ENCODE measurements at places on chromosomes 11 and 22. TPM values are rescaled to one million over a fixed set of nuclear protein-coding genes. Genes with fewer than 3 reads are reported as not detected.
A peak's percentile ranks its signal among the peaks of the same experiment; 100 is the strongest.

Gene RIC3
- not detected for total RNA-seq

Gene ETS1
- 52.0 TPM for total RNA-seq

Gene CCDC89
- 0.55 TPM for total RNA-seq

Gene ROM1
- 5.8 TPM for total RNA-seq

Gene OR51E2
- not detected for total RNA-seq

Gene OR4D9
- total RNA-seq: not detected

Gene OR4D5
- not detected for total RNA-seq

Gene RTN4R
- total RNA-seq: 12.2 TPM

Gene SOX6
- not detected for total RNA-seq

Gene TEX12
- 0.69 TPM for total RNA-seq

Gene TMEM80
- 16.2 TPM for total RNA-seq

- H3K4me3 ChIP-seq: no peak overlapping the region
- 0 out of 2 replicates have a peak, but pooled peaks cover 7% of the 10 kb centered on the region for H3K27me3 ChIP-seq
Observed at GRCh38 chr11:84128840-84129239, 842.7 kb upstream of the CCDC90B start.

DNA sequence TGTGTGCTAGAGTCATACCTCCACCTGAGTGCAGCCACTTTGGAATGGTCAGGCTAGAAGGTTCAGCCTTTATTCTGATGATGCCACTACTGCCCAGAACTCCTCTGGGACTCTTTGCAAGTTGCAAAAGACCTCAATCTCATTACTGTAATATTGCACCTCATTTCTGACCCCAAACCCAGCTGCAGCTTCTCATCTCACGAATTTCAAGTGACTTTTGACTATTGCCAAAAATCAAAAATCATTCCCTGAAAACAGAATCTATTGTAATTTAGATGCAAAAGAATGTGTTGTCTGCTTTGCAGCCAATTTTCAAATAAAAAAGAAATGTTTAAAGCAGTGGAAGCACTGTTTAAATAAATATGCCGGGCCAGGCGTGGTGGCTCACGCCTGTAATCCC lies 25.2 kb downstream of the GVQW3 start:
- no peak overlapping the region for H3K27ac ChIP-seq
- H3K36me3 ChIP-seq: no peaks in the 10 kb centered on the region
- H3K27me3 ChIP-seq: no peaks in the 10 kb centered on the region
- H3K4me3 ChIP-seq: no peak overlapping the region
- DNase-seq: no peak

- H3K27ac ChIP-seq: no peak overlapping the region
- H3K4me3 ChIP-seq: no peak overlapping the region
- no peaks in the 10 kb centered on the region for H3K36me3 ChIP-seq
- H3K27me3 ChIP-seq: no peaks in the 10 kb centered on the region
- no peak for DNase-seq
- no peaks in the 10 kb centered on the region for H3K4me1 ChIP-seq
Observed at GRCh38 chr11:23859087-23859486, 637.8 kb upstream of the LUZP2 start.

GRCh38 chr11:73752216-73752867 lies 8.5 kb downstream of the RAB6A start:
- H3K4me3 ChIP-seq: no peak overlapping the region
- H3K27me3 ChIP-seq: no peaks in the 10 kb centered on the region
- H3K36me3 ChIP-seq: no peaks in the 10 kb centered on the region

DNA sequence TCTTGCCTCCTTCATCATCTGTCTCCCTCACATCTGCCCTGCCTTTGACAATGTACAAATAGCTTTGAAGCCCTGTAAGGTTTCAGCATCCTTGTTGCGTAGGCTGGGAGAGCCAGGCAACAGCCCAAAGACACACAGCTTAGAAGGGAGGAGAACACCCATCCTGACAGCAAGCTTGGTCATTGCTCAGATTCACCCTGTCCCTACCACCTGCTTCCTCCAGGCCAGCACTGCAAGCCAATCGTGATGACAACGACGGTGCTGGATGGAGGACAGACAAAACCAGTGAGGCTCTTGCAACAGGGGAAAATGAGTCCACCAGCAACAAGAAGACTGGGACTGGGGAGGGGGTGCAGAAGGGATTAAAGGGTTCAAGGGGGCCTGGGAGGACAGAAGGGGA lies 32.9 kb upstream of the CD5 start:
- H3K4me3 ChIP-seq: no peak overlapping the region
- peaks cover 6% of the 10 kb centered on the region for H3K27me3 ChIP-seq
- H3K36me3 ChIP-seq: no peaks in the 10 kb centered on the region
- DNase-seq: no peak
- H3K4me1 ChIP-seq: no peaks in the 10 kb centered on the region

GRCh38 chr22:35477911-35478582 lies 62.6 kb upstream of the RASD2 start:
- 0 out of 2 replicates have a peak overlapping the region, but pooled peaks have one; percentile 21 for H3K27ac ChIP-seq
- no peaks in the 10 kb centered on the region for H3K27me3 ChIP-seq
- no peak overlapping the region for H3K4me3 ChIP-seq
- DNase-seq: peak; percentile 96
- peaks cover 36% of the 10 kb centered on the region for H3K4me1 ChIP-seq

GRCh38 chr22:35631597-35631996 lies 14.5 kb upstream of the MB start:
- H3K36me3 ChIP-seq: no peaks in the 10 kb centered on the region
- no peak overlapping the region for H3K27ac ChIP-seq
- DNase-seq: peak; percentile 34
- no peaks in the 10 kb centered on the region for H3K27me3 ChIP-seq
- peaks cover 27% of the 10 kb centered on the region for H3K4me1 ChIP-seq
- no peak overlapping the region for H3K4me3 ChIP-seq

- peak overlapping the region; percentile 83 for H3K27ac ChIP-seq
- H3K4me3 ChIP-seq: no peak overlapping the region
- no peaks in the 10 kb centered on the region for H3K27me3 ChIP-seq
- peaks cover 49% of the 10 kb centered on the region for H3K4me1 ChIP-seq
- peaks cover 15% of the 10 kb centered on the region for H3K36me3 ChIP-seq
- DNase-seq: no peak
Observed at GRCh38 chr11:12247543-12248254, 129.7 kb upstream of the PARVA start.

DNA sequence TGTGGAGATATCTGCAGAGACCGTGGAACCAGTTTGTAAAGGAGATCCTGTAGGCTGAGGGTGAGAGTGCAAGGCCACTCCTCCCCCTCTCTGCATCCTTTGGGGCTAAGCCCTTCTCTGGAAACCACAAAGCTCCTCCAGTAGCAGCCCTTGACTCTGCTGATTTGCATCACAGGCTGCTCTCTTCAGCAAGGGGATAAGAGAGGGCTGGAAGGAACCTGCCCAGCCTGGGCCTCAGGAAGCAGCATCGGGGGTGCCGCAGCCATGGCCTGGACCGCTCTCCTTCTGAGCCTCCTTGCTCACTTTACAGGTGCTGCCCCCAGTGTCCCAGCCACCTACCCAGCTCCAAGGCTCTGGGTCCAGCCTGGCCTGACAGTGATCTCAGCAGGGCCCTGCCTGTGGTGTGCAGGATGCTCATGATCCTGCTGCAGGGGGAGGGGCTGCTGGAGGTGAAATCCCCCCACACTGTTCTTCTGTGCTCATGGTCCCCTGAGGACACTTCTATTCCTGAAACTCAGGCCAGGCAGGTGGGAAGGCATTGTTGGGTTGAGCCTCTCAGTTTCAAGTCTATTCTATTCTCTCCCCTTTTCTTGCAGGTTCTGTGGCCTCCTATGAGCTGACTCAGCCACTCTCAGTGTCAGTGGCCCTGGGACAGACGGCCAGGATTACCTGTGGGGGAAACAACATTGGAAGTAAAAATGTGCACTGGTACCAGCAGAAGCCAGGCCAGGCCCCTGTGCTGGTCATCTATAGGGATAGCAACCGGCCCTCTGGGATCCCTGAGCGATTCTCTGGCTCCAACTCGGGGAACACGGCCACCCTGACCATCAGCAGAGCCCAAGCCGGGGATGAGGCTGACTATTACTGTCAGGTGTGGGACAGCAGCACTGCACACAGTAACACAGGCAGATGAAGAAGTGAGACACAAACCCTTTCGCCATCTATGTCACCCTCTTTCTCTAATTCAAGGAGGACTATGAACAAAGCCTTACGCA lies 68.5 kb upstream of the IGLL5 start:
- H3K27ac ChIP-seq: no peak overlapping the region
- peaks cover 19% of the 10 kb centered on the region for H3K27me3 ChIP-seq
- no peak for DNase-seq
- H3K4me1 ChIP-seq: no peaks in the 10 kb centered on the region
- no peak overlapping the region for H3K4me3 ChIP-seq
- H3K36me3 ChIP-seq: no peaks in the 10 kb centered on the region

DNA sequence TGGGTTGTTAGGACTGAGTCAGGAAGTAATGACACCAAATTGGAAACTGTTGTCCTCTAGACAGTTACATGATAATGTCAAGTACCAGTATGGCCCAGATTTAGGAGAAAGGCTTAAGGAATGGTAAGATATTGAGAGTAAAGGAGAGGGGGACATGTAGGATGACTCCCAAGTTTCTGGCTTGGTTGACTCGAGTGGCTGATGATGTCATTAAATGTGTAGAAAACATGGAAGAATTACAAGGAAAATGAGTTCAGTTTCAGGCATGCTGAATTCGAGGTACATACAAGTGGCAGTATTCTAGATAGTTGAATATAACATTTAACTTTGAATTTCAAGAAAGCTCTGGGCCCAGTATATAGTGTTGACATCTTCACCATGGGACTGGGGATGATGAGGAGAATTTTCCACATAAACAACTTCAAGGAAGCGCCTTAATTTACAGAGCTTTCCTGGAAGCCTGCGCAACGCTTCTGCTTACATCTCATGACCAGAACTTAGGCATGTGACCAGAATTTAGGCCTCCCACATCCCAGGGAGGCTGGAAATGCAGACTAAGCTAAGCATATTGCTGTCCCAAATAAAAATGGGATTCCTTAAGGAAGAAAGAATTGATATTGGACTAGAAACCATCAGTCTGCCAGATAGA lies 3.8 kb downstream of the CFAP300 start:
- H3K4me1 ChIP-seq: no peaks in the 10 kb centered on the region
- no peaks in the 10 kb centered on the region for H3K27me3 ChIP-seq
- H3K4me3 ChIP-seq: no peak overlapping the region
- H3K36me3 ChIP-seq: no peaks in the 10 kb centered on the region
- no peak overlapping the region for H3K27ac ChIP-seq

GRCh38 chr11:16977994-16978315 lies 36.3 kb downstream of the PLEKHA7 start:
- H3K36me3 ChIP-seq: no peaks in the 10 kb centered on the region
- H3K4me3 ChIP-seq: no peak overlapping the region
- DNase-seq: no peak
- H3K4me1 ChIP-seq: peaks cover 8% of the 10 kb centered on the region
- no peaks in the 10 kb centered on the region for H3K27me3 ChIP-seq

- peak; percentile 49 for DNase-seq
- H3K4me1 ChIP-seq: no peaks in the 10 kb centered on the region
- H3K4me3 ChIP-seq: no peak overlapping the region
- H3K27ac ChIP-seq: no peak overlapping the region
- H3K27me3 ChIP-seq: no peaks in the 10 kb centered on the region
- no peaks in the 10 kb centered on the region for H3K36me3 ChIP-seq
Observed at GRCh38 chr11:67006029-67006884, 16.7 kb upstream of the SYT12 start.

GRCh38 chr11:123083623-123084029 lies 21.7 kb upstream of the HSPA8 start:
- peaks cover 14% of the 10 kb centered on the region for H3K36me3 ChIP-seq
- DNase-seq: peak; percentile 100
- H3K27me3 ChIP-seq: no peaks in the 10 kb centered on the region
- peak overlapping the region; percentile 75 for H3K27ac ChIP-seq

- no peaks in the 10 kb centered on the region for H3K27me3 ChIP-seq
- peak; percentile 34 for DNase-seq
- H3K36me3 ChIP-seq: no peaks in the 10 kb centered on the region
- no peak overlapping the region for H3K4me3 ChIP-seq
Observed at GRCh38 chr11:103730131-103730940, 306.1 kb upstream of the DDI1 start.

- DNase-seq: no peak
- no peaks in the 10 kb centered on the region for H3K36me3 ChIP-seq
- H3K27me3 ChIP-seq: no peaks in the 10 kb centered on the region
- no peak overlapping the region for H3K27ac ChIP-seq
- peaks cover 14% of the 10 kb centered on the region for H3K4me1 ChIP-seq
Observed at GRCh38 chr11:13105237-13105844, 96.2 kb downstream of the RASSF10 start.

DNA sequence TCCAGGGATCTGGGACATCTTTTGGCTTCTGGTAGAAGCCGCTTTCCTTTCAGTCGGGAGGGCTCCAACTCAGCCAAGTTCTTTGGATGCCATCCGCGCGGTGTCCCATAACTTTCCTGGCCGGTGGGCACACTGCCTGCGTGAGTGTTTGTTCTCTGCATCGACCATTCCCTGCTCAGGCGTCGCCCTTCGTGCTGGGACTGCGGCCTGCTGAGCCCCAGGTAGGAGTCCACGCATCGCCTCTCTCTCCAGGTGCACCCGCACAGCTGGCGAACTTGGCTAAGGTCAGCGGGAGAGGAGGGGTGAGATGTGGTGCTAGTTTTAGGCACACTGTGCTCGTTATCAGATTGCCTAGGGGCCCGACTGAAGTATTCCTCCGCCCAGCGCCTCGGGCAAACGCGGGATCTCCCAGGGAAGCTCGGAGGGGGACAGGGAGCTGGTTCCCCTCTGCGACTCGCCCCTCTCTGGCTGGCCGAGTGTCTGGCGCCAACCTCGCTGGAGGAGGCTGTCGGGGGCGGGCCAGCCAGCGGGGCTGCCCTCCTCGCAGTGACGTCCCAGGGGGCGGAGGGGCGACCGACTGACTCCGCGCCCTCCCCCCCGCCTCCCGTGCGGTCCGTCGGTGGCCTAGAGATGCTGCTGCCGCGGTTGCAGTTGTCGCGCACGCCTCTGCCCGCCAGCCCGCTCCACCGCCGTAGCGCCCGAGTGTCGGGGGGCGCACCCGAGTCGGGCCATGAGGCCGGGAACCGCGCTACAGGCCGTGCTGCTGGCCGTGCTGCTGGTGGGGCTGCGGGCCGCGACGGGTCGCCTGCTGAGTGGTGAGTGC lies at the start of gene LAYN:
LAYN (plus strand) TSS at position 607 of the 823 bp plus-strand sequence; CDS start at position 731, 124 bp downstream.
- no peak within 1 kb of the TSS for H3K4me3 ChIP-seq
- DNase-seq: no peak
- no peaks in the 10 kb centered on the region for H3K36me3 ChIP-seq
- H3K27ac ChIP-seq: no peak within 1 kb of the TSS
- H3K4me1 ChIP-seq: peaks cover 31% of the 10 kb centered on the region

DNA sequence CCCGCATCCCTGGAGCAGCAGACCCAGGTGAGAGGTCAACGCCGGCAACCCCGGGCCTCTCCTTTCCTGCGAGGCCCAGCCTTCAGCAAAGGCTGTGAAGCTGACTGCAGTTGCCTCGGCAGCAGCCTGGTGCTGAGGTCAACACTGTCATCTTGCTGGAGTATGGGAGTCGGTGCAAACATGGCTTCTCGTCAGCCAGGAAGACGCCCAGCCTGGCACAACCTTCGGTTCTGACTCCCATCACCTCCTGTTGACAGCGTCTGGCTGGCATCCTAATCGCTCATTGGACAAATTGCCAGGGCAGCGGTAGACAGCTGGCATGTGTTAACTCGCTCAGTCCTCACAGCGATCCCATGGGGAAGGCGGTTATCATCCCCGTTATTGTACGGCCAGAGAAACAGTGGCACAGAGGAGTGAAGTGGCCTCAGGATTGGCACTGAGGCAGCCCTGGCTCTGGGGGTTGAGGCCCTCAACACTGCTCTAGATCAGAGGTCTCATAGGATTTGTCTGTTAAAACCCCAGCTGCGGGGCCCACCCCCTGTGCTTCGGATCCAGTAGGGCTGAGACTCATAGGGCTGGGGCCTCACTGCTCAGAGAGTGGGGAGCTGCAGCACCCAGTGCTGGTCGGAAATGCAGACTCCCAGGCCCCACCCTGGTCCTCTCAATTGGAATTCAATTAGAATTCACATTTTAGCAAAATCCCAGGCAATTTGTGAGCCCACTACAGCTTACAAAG lies 39.3 kb upstream of the TP53I11 start:
- no peak for DNase-seq
- H3K27ac ChIP-seq: no peak overlapping the region
- no peak overlapping the region for H3K4me3 ChIP-seq
- no peaks in the 10 kb centered on the region for H3K27me3 ChIP-seq
